ENCODE measurements at places on chromosomes 3 and 15.

DNA sequence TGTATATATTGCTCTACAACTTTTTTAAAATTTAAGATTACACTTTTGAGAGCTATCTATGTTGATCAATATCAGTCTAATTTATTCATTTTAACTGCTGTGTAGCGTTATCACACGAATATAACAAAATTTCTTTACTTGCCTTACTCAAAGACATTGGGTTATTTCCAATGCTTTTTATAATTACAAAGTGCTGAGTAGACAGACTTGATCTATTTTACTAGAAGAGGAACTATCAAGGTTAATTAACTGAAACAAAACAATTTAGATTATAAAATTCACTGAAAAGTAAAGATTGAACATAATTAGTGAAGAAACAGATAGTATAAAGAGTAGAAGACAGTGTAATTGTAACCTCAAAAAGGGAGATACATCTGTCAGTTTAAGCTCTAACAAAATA is 105.5 kb downstream of the TGFBR2 start:
- no peak for DNase-seq

DNA sequence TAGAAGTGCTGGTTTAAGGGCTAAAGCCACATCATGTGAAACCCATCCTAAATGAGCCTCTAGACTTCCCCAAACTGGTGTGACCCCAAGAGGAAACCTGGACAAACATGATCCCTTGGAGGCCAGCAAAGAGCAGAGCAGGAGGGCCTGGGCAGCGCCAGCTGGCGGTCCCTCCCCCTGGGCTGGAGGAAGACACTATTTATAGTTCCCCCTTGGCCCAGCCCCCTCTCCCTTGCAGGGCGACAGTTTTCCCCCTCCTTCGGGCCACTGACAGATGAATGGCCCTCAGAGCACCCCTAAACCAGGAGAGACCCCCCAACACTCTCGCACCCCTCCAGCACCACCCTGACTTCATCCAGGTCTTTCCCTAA is 2.9 kb downstream of the UCN2 start:
- DNase-seq = no peak

GRCh38 chr3:117102426-117102825 is 392.8 kb downstream of the TUSC7 start:
- DNase-seq = no peak

- DNase-seq = no peak
These were observed 16.6 kb upstream of the EHHADH start for GRCh38 chr3:185270262-185270955.

DNA sequence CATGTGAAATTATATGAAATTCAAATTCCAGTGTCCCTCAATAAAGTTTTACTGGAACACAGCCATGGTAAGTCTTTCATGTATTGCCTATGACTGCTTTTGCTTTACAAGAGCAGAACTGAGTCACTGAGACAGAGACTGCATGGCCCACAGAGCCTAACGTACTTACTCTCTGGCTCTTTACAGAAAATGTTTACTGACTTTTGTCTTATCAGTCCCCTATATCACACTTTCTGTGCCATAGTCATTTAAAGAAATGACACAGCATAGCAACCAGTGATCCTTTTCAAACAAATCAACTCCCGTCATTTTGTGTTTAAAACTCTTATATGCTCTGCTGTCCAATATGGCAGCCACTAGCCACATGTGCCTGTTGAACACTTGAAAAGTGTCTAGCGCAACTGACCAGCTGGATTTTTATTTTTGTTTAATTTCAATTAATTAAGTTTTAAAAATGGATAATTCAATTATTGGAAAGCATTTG is 129.7 kb upstream of the CDIN1 start:
- no peak for DNase-seq

- no peak for DNase-seq
These were observed 185.5 kb downstream of the NFKBIZ start for GRCh38 chr3:102034639-102035451.

DNA sequence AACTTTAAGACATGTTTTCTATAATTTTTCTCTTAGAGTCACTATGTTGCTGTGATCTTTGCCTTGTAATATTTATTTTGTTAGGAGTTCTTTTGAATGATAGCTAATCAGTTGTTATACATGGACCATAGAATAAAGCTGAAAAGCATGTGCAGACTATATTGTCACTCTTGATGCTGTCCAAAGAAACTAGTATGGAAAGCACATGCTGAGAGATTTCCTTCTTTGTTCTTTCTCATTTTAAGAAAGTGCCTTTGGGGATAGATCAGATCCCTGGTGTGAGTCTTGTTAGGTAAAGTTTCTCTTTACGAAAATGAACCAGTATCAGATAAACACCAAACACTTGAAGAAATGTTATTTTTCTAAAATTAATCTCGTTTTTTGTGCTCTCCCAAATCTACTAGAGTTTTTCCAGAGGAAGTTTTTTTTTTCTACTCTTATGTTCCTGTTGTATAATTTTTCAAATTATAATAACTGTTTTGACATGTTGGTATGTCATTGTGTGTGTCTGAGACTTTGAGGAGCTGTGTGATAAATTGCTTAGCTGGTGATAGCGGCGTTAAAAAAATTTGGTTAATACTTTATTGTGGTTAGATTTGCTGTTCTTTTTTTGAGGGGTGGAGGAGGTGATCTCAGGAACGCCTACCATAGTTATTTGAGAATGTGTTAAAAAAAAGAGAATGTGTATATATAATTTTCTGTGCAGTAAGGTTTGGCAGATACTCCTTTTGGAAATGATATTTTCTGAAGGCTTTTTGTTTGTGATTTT is 2.2 kb downstream of the PIAS1 start:
- no peak for DNase-seq

GRCh38 chr15:70153921-70154717 is 56.4 kb upstream of the TLE3 start:
- no peak for DNase-seq

DNA sequence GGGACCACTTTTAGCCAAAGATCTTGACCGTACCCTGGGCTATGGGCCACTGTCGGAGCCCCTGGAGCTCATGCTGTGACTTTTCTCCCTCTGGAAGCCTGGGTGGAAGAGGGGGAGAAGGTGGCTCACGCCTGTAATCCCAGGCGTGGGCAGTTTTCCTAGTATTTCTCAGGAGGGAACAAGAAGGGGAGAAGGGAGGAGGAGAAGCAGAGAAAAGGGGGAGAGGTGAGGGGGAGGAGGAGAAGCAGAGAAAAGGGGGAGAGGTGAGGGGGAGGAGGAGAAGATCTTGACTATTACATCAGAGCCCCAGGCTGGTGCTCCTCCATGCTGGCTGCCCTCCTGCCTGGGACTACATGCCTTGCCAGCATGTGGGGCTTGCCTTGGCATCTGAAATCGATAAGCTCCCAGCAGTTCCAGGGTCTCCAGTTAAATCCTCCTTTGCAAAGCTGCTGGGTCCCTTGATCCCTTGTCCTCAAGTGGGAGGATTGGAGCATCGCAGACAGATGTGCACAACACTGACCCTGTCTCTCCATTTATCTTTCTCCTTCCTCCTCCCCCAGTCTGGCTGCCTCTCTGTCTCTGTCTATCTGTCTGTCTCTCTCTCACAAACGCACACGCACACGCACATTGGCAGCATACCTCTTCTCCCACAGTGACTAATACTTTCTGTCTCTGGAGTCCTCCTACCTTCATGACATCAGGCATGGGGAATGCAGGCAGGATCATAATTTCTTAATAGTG is 41.6 kb downstream of the MRAS start:
- no peak for DNase-seq

GRCh38 chr3:97871186-97871585 is 49.4 kb downstream of the CRYBG3 start:
- no peak for DNase-seq
